ENCODE measurements at places on chromosomes 5 and 9.

- DNase-seq = no peak
Measured at GRCh38 chr5:125574491-125575044, 828.1 kb upstream of the ZNF608 start.

- DNase-seq = no peak
Measured at GRCh38 chr5:146662229-146662628, 146.2 kb upstream of the GPR151 start.

DNA sequence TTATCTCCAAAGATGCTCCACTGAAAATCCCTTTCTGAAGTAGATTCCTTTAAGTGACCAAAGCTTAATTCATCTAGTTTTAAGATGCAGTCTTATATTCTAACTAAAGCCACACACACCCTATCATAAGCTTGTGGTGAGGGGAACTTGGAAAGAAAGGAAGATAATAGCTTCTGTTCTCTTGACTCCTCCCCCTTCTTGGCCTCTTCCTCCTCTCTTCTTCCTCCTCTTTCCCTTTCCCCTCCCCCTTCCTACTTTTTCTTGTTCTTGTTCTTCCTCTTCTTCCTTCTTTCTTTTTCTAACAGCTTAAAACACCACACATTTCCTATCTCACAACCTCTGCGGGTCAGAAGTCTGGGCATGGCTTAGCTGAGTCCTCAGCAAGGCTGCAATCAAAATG, 23.5 kb downstream of the IL7R start:
- no peak for DNase-seq

GRCh38 chr9:18331808-18332209, 142.1 kb upstream of the ADAMTSL1 start:
- no peak for DNase-seq

- no peak for DNase-seq
Measured at GRCh38 chr5:109612278-109612905, 77.3 kb upstream of the MAN2A1 start.

GRCh38 chr5:143002459-143003327, 232.5 kb downstream of the ARHGAP26 start:
- DNase-seq = no peak

DNA sequence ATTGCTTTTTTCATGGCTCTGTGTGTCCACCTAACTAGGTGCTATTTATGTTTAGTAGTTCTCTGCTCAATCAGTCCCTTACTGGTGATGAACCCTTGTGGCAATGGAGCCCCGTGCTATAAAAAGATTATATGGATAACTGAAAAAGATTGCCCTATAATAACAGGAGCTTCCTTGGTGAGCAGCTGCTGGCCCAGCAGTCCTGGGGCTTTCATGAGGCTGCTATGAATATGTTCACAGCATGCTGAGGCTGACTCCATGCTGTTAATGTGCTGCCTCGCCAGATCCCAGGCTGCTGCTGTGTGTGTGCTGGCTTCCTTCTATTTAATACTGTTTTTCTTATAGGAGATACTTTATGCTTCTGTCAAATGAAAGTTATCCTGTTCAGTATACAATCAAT, 357.5 kb downstream of the TAF11L14 start:
- DNase-seq = no peak

- DNase-seq = no peak
Measured at GRCh38 chr9:135455401-135456030, 24.1 kb upstream of the PPP1R26 start.

GRCh38 chr5:174773371-174773770, 49.0 kb downstream of the MSX2 start:
- DNase-seq = no peak

DNA sequence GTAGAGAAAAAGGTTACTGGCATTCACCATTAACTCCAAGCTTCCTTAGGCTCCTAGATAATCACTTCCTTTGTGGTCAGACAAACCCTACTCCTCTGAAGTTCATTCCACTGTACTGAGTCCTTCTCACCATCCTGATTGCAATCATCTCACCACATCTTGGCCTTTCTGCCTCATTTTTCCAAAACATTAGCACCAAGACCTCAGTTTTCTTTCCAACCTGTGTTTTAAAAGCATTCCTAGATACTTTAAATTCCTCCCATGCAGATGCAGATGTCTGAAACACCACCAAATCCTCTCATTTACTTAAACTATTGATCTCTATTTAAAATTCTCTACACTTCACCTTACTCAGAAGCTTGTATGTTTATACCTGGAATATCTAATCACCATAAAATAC, 961.3 kb upstream of the CTNND2 start:
- DNase-seq = no peak
